ENCODE measurements at places on chromosomes 11 and 22. TPM values are rescaled to one million over a fixed set of nuclear protein-coding genes. Genes with fewer than 3 reads are reported as not detected.

DNA sequence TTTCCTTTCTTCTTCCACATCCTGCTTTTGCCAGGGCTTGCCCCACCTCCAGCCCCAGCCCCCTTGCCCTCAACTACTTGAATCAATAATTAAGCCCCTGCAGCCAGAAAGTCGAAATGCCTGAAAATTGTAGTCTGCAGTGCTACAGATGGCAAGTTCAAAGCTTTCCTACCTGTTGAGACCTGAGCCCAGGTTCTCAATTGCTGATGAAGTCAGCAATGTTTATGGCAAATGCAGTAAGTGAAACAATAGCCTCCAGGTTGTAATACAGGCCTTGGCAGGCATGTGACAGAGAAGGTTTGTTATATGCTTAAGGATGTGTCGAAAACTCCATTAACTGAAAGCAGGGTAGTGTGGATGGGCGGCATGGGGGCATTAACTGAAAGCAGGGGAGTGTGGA lies 181.1 kb upstream of the SESN3 start:
- DNase-seq: no peak

DNA sequence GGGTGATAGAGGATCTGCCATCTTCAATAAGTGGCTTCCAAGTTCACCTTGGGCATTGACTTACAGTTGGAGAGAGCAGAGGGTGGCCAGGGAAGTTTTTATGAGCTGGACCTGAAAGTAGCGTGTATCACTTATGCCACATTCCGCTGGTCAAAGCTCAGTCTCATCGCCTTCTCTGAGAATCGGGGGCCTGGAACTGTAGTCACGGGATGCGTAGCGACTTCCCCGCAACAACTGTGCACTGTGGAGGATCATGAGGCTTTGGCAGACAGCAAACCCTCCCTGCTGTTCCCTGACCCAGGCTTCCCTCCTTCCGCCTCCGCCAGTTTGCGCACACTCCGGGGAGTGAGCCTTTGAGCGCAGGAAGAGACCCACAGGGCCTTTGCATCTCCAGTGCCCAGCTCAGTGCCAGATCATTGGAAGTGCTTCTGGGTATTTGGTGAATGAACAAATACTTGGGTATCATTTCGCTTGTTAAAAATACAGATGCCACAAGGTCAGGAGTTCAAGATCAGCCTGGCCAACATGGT lies 95.5 kb downstream of the CEP164 start:
- no peak for DNase-seq

DNA sequence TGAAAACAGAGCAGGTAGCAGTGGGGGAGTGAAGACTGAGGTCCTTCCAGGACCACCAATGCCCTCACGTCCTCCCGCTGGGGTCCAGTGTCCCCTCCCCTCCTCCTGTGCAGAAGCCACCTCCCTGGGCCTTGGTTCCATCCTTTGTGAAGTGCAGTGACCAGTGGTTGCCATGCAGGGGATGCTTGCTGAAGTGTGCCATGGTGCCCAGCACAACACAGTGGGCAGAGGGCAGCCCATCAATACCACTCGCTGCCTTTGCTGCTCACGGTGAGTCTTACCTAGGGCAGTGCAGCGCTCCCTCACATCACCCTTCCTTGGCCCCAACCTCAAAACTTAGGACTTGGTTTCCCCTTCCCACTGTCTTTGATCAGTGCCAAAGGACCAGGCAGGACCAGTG lies 12.9 kb downstream of the MYEOV start:
- DNase-seq: no peak

GRCh38 chr22:49359076-49359475 lies 468.6 kb downstream of the BRD1 start:
- DNase-seq: no peak

- no peak for DNase-seq
These were observed 19.4 kb upstream of the MALAT1 start for GRCh38 chr11:65479184-65480145.

DNA sequence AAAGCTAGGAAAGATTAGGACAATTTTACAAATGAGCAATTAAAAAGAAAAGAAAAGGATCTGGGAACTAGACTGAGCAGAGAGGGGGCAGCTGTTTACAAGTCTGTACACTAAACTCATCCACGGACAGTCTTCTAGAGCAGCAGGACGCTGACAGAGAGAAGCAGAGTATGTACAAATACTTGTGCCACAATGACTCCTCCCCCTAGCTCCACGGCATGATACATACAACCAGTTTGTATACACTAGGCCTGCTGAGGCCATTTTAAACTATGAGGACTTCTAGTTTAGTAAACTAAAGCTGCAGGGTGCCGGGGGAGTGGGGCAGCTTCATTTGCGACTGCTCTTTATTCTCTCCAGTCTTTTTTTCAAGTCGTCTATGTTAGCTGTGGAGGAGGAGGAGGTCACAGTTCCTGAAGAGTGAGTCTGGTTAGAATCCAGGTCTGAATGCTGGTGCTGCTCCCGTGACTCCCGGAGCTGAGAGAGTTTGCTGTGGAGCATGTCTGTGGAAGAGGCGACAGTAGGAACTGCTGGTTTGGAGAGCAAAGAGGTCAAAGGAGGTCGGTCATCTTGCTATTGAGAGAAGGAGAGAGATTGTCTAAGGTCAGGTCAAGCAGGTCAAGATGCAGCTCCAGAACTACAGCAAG lies 24.8 kb downstream of the F2 start:
- no peak for DNase-seq

GRCh38 chr22:40182231-40182835 lies 4.6 kb downstream of the TNRC6B start:
- DNase-seq: no peak

GRCh38 chr11:96168623-96169022 lies 174.4 kb downstream of the MAML2 start:
- DNase-seq: no peak

DNA sequence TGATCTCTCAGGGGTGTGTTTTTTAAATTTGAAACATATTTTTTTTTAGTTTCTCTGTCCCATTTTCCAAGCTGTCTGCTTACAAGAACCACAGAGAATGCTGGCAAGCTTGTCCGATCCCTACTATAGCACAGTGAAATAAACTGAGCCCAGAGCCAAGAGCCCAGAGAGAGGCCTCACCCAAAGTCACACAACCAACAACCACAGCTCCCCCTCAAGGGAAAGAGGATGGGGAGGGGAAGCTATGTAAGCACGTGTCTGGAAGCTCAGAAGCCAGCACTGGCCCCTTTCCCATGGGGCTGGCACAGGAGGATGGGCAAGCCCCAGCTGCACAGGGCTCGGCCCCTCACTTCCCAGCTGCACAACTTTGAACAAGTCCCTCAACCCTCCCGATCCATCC lies 3.2 kb upstream of the SART1 start:
- no peak for DNase-seq

The PHLDA2 gene
- total RNA-seq: 39.2 TPM

The MS4A6E gene
- not detected for total RNA-seq

The TFIP11 gene
- 25.2 TPM for total RNA-seq

The ALX4 gene
- not detected for total RNA-seq

The SERHL2 gene
- total RNA-seq: 3.1 TPM

The OR5A1 gene
- total RNA-seq: not detected

The C22orf15 gene
- total RNA-seq: not detected
